ENCODE measurements at places on chromosomes 4 and X.

GRCh38 chrX:37783305-37783704, 3.4 kb downstream of the CYBB start:
- DNase-seq = no peak

GRCh38 chr4:112312610-112313239, 15.6 kb downstream of the ALPK1 start:
- no peak for DNase-seq

GRCh38 chr4:88693792-88694191, 3.8 kb downstream of the NAP1L5 start:
- DNase-seq = no peak

DNA sequence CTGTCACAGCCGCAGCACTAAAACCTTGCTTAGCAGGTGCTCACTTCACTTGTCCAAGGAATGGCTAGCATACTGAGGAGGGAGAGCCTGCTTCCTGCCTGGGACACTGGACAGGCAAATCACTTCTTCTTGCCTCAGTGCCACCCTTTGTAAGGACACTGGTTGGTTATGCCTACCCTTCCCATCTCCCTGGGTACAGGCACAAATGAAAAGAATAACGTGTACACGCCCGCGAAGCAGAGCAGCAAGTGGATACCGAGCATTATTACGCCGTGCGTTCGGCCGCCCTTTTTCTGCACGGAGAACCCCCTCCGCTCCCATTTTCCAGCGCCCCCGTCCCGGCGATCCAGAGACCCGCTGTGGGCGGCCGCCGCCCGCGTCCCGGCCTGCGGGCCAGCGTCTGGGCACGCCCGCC, 338 bp upstream of the KLHL2 start:
- DNase-seq = no peak

DNA sequence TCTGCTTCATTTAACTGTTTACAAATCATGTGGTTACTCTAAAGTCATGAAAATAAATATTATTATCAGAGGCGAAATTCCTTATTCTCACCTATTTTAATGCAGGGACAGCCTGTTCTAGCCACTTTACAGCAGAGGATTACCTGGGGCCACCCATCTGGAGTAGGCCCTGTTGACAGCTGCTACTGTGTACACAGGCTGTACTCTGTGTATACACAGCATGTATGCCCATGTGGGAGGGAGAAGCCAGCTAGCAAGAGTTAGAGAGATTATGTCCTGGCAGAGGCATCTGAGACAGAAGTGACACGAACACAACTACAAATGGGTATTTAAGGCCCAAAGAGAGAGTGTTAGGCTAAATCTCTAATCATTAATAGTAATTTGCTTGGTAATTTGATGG, 62.1 kb downstream of the GPRIN3 start:
- DNase-seq = no peak

DNA sequence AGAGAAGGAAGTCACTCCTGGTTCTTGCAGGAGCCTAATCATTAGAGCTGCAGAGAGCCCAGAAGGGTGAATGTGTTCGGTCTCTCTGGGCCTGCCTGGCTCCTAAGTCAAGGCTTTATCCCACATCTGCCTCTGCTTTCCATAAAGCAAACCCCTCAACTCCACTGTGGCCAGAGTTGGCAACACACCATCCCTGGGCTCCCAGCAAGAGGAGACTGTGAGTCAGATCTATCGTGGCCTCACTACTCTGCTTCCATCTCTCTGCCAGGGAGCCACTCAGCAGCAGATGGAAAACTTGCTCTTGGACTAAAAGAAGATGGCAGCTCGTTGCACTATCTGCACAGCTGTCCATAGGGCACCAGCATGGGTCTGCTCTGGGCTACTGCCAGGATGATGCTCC, 348.2 kb downstream of the FBXW7 start:
- no peak for DNase-seq

DNA sequence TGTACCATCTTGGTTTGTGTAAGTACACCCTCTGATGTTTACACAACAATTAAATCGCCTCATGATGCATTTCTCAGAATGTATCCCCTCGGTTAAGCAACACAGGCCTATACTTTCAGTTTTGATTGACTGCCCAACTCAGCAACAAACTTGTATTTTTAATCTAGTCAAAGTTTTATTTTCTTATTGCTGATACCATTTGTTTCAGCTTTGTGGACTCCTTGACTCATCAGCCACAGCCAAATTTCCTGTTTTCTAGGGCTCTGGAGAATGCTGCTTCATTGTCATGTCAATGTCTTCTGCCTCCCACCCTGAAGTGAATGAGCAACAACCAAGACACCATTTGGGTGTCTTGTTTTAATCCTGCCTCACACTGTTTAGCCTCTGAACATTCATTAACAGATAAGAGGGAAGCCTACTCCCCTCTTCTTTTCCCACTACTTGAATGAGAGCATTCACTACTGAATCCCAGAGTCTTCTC, 14.0 kb downstream of the BBS12 start:
- no peak for DNase-seq

GRCh38 chr4:118712872-118713271, 27.7 kb downstream of the METTL14 start:
- no peak for DNase-seq

GRCh38 chr4:156038772-156039171, 85.1 kb upstream of the CTSO start:
- DNase-seq = no peak

GRCh38 chr4:157221426-157221894, 932 bp downstream of the GRIA2 start:
- no peak for DNase-seq

- no peak for DNase-seq
Observed at GRCh38 chrX:107626481-107626880, 1.8 kb upstream of the PRPS1 start.

GRCh38 chrX:17369309-17369708, 5.7 kb upstream of the NHS start:
- no peak for DNase-seq

GRCh38 chr4:84237008-84237407, 262.1 kb downstream of the NKX6-1 start:
- no peak for DNase-seq

GRCh38 chr4:119783189-119783983, 154.8 kb upstream of the PDE5A start:
- no peak for DNase-seq

GRCh38 chrX:120477453-120477852, 8.4 kb upstream of the LAMP2 start:
- no peak for DNase-seq

DNA sequence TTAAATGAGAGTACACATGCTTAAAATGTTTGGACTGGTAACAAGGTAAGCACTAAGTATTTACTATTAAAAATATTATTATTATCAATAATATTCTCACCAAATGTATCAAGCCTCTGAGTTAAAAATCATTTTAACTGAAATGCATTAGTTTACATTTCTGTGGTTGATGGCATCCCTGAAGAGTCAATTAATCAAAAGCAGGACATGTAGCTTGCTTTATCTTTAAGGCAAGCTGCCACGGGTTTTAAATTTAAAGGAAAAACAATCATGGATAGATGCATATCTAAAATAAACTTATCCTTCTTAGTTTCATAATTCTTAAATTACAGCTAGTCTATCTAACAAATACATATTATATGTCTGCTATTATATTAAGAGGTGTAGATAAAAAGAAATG, 584.8 kb upstream of the INTU start:
- DNase-seq = no peak

DNA sequence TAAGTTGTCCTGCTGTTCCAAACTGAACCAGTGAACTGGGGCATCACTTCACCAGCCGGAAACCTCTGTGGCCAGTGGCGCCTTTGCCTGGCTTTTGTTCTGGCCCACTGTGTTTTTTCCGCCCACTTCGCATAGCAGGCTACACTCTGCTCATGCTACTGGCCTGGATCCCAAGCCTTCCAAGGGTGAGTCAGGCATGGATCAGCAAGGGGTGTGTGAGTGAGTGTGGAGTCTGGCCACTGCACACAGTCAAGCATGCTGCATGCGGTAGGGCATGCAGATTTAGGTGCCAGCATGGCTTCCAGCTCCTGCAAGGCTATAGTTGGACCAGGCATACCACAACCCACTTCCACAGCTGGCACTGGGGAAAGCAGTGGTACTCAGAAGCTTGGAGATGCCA, 1967.9 kb downstream of the C4orf33 start:
- no peak for DNase-seq

DNA sequence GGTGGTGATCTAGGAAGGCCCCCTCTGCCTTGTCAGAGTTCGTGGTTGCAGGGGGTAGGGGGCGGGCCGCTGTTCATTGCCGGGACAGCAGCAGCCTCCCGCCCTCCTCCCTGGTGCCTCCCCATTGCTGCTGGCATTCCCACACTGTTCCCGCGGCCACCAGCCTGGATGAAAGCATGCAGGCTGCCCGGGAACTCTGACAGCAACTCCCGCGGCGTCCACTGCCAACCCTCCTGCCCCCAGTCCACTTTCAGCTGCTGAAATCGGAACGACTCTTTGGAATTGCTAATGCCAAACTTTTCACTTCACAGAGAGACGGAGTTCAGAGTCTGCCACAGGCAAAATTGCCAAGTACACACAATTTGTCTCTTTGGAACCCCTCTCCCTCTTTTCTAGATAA, 121.9 kb downstream of the BEND2 start:
- no peak for DNase-seq

DNA sequence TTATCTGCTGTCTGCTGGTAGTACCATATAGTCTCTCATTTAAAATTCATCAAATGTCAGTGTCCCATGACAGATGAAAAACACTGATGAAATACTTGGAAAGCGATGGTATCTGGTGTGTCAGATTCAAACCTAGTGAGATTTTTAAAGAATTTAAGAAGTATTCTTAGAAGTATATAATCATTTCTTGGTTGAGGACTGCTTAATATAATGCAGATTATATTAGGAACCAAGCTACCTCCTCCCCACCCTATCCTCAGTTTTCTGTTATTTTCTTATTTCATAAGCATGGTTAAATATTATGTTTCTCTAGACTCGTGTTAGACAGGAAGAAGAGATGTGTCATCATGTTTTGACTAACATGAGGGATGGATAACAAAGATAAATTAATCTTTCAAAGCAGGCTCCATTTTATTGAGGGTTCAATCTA, 118.5 kb downstream of the GLUD2 start:
- DNase-seq = no peak

DNA sequence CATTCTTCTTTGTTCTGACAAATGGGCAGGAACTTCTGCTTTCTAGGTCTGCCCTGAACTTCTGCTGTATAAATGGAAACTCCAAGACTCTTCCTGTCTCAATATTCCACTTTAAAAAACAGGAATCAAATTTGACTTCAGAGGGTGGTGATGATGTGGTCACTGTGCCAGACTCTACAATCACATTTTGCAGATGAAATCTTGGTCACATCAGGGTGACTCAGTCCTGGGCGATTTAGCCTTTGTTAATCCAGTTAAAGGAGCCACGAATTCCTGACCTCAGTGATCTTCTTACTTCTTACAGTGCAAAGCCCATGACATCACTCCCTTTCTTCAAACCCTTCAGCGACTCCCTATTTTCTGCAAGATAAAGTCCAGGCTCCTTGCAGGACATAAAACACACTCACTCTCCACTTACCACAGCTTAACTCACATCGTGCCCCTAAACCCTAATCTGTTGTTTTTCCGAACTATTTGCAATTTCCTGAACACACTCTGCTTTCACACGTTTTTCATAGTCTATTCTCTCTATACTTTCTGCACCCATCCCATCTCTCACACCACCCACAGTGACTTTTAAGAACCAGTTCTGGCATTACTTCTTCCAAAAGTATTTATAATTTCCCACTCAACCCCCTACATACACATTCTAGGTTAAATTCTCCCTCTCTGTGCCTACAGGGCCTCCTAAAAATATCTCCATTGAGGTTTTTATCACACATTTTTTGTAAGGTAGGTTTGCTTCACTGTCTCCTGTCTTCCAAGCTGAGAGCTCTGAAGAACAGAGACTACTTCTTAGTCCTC, 11.1 kb downstream of the GASK1B start:
- DNase-seq = no peak

- DNase-seq = no peak
Observed at GRCh38 chrX:55839485-55839884, 121.9 kb downstream of the RRAGB start.

DNA sequence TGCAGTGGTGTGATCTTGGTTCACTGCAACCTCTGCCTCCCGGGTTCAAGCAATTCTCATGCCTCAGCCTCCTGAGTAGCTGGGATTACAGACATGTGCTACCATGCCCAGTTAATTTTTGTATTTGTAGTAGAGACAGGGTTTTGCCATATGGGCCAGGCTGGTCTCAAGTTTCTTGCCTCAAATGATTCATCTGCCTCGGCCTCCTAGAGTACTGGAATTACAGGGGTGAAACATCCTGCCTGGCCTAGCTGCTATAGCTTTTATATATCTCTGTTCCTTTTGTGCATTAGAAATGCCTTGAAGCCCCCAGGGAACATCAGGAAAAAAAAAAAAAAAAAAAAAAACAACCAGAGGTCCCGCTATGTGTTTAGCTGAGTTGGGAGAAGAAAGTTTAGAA, 34.8 kb downstream of the UBE2K start:
- no peak for DNase-seq

DNA sequence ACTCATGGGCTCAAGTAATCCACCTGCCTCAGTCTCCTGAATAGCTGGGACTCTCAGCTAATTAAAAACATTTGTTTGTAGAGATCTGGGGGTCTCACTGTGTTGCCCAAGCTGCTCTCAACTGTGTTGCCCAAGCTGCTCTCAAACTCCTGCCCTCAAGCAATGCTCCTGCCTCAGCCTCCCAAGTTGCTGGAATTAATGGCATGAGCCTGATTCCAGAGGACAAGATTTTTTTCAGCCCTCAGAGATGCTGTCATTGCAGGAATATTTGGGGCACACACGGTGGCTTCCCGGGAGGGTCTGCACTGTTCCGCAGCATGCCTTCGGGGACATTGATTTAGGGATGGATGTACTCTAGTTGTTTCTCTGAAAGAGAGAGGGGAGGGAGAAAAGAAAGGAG, 49.7 kb downstream of the STK32B start:
- DNase-seq = no peak

DNA sequence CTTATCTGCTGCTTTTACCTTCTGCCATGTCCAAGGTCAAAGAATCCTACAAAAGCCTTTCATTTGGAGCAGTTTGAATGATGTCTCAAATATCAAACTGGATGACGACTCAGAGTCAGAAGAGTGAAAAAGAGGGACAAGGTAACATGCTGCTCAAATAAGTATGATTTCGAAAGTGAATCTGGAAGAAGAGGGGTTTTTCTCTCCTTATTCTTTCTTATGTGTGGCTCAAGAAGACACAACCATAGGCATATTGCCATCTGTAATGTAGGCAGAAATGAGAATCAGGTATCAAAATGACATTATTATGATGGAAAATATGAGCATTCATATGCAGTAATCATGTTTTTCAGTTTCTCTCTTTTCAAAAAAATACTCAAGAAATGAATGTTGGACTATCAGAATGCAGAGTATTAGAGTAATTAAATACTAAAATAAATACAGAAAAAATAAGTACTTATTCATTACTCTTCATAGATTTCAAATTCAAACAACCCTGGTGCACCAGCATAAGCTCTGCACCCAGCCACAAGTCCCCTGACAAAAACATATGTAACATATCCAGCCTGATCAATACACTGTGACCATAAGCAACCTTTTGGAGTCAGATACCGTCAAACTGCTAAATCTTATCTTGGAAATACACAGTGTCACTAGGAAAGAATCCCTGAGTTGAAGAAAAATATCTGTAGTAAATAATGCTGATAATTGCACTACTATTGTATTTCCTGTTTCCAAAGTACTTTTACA, 468.6 kb downstream of the INPP4B start:
- DNase-seq = no peak

GRCh38 chrX:18406531-18407266, 18.7 kb upstream of the CDKL5 start:
- no peak for DNase-seq
